ENCODE measurements at places on chromosomes 12 and 14. TPM values are rescaled to one million over a fixed set of nuclear protein-coding genes. Genes with fewer than 3 reads are reported as not detected.

- no peak for DNase-seq
Measured at GRCh38 chr12:22321018-22321605, 13.4 kb downstream of the ST8SIA1 start.

The CLEC6A gene
- not detected for polyA plus RNA-seq

The KRT3 gene
- polyA plus RNA-seq, result not detected

DNA sequence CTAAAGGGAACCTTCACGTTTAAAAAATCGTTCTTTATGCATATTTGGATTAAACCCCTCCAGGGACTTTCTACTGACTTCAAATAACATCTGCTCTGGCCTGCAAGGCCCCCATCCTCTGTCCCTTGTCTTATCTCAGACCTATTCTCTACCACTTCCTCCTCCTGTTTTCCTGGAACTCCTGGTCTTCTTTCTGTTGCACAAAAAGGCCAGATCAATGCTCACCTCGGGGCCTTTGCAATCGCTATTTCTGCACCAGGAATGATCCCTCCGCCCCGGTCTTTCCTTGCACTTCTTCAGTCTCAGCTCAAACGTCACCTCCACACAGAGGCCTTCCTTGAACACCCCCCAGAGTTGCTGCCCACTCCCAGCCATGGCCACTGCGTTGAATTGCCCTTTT lies 57.6 kb upstream of the BEGAIN start:
- DNase-seq, result no peak

DNA sequence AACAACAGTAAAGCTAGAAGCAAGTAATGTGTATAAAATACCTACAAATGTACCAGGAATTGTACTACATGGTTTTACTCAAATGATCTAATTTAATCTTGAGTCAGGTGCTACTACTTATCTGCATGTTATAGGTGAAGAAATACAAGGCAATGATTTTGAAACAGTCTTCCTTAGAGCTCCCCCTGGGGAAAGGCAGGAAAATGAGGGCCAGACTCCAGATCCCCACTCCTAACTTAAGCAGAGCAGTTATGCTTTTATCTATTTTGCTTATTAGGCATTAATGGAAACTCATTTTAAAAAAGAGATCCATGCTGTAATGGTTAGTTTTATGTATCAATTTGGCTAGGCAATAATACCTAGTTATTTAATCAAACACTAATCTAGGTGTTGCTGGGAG lies 109.3 kb upstream of the CPSF6 start:
- no peak for DNase-seq

DNA sequence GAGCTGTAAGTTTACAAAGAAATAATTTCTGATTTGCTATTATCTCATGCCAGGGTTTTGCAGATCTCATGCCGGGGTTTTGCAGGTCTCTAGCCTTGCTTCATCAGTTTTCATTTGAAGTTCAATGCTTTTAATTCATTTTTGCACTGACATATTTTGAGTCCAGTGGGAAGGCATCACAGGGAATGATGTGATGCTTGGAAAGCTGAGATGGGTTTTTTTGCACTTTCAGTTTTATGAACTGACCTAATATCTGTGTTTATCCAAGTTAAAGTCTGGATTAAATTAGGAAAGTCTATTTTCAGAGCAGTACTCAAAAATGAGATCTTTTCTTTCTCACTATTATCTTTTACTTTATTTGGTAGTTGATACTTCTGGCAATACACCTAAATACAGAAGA lies 23.6 kb upstream of the REP15 start:
- DNase-seq, result no peak

DNA sequence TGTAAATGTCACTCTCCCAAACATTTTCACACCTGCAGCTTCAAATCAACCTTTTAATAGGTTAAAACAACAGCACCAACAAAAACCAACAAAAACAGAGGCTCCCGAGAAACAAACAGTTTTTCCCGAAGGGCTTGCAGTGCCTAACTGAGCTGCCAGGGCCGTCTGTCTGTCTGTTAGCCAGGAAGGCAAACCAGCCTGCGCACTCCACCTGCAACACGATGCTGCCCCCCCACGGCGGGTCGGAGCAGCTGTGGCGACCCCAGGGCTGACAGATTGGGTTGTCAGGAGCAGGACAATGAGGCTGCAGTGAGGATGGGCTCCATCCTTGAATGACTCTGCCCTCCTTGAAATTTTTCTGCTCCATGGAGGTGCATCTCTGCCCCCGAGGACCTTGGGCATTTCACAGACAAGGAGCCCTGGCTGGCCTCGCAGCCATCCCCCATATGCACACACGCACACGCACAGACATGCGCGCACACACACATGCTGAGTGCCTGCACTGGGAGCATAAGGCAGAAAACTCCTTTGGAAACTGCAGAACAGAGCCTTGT lies 2.6 kb downstream of the RTL1 start:
- DNase-seq, result no peak

DNA sequence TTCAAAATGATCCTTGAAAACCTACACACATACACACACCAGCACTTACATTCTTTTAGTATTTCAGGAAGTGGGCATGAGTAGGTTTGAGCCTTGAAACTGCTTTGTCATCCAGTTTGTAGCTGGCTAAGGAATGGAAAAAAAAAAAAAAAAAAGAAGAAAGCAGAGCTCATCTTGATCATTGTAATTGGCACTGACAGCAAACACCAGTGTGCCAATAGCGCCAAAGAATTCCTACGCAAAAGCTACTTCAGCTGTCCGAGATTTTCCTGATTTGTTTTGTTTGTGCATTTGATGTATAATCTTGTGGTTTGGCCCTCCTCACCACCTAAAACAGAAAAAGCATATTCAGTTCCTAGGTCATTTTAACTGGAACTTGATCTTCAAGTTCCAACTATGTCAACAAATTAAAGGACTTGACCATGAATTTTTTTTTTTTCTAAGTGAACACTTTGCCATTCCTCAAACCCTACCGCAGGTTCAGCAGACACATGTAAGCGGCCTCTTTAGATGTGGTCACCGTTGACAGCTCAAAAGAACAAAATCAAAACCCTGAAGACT lies 57.3 kb downstream of the FLRT2 start:
- DNase-seq, result peak; percentile 37

The DUSP16 gene
- 7.9 TPM for polyA plus RNA-seq

The COX8C gene
- not detected for polyA plus RNA-seq

The PTPRR gene
- polyA plus RNA-seq, result 0.77 TPM
